ENCODE measurements at places on chromosomes 7 and 10.

DNA sequence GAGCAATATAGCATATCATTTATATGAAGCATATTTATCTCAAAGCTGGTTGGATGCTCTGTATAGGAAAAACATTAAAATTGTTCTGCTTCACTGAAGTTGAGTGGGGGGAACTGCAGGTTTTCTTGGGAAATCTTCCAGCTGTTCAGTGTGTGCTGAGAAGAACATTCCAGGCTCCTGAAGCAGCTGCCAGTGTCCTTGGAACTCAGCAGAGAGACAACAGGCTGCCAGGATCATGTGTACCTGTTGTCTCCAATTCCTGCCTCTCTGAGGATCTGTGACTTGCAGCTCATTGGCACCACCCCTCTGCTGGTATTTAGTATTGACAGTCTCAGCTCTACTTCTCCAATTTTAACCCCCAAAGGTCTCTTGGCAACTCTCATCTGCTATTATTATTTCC lies 42.3 kb upstream of the PRKG1 start:
- DNase-seq: no peak

- DNase-seq: no peak
These were observed 96.4 kb downstream of the LRRC18 start for GRCh38 chr10:48843198-48843597.

GRCh38 chr7:24701261-24702235 lies 55.7 kb downstream of the GSDME start:
- no peak for DNase-seq

DNA sequence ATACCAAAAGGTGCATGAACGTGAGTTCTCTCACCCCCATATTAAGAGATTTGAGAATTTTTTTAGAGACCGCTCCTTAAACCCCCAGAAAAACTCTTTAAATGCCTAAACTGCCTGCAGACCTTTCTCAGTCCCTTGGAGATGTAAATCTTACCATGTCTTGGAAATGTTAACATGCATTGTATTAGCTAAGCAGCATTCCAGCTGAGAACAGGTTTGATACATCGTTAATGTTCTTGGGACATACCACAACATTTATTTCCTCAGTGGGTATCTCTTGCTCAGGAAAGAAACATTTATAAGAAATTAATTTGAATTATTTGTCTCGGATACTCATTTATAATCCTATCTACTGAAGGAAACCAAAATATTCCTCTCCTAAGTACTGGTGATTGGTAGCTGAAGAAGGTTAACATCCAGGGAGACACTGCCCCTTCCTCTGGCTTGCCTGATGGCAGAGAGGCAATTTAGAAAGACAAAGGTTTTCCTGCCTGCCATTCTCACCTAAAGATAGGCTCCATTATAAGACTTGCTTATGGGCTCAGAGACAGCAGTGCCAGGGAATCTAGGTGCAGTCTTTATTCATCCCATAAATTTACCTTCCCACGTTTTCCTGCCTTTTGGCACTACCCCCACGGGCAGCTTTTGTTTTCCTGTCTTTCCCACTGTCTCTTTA lies 141.2 kb downstream of the COBL start:
- no peak for DNase-seq

DNA sequence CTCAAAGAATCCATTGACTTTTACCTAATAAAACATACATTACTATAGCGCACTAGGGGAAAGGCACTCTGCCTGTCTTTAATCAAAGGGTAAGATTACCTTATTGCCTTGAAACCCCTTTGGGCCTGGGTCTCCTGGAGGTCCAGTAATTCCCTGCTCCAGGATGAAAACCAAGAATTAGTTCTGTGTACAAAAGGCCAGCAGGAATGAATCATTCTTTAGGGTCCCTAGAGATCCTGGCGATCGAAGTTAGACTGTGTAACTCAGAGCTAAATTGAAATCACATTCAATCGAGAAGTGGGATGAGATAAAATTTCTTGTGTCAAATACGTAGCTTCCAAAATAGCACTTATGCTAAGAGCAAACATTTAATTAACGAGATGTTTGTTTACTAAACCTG lies 29.8 kb downstream of the COL28A1 start:
- DNase-seq: no peak

GRCh38 chr10:126187399-126187798 lies 200.9 kb downstream of the ADAM12 start:
- DNase-seq: no peak

All from NCI-H2029 treated with DMSO at 0.1 percent for 48 hours (cell line).